ENCODE measurements at places on chromosomes 11 and 22.
A peak's percentile ranks its signal among the peaks of the same experiment; 100 is the strongest.

DNA sequence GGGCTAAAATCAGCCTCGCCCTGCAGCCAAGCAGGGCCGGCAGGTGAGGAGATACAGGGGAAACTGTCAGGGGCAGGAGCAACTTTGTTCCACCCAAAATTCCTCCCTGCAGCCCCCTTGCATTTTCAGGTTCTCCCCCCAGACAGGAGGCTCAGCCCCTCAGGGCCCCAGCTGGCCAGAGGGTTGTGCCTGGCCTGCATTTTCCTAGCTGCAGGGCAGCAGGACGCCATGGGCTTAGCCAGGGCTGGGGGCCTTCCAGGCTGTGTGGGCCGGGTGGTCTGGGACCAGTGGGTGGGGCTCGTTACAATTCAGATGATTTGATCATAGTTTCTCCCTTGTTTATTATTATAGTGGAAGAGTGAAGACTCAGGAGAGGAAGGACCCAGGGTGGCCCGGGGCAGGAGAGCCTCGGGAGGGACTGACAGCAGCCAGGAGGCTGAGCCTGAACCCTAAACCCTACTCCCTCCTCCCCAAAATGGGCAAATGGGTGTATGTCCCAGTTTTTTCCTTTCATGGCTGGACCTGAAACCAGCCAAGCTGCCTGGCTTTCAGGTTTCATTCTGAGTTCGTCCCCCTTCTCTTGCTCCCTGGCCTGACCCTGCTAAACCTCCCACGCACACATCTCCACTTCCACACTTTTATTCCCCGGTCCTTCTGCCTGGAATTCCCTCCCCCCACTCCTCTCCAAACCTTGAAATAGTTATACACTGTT is 40.0 kb downstream of the AHNAK start:
- no peak for DNase-seq

GRCh38 chr11:7892059-7892699 is 38.9 kb downstream of the OR10A6 start:
- peak; percentile 21 for DNase-seq

DNA sequence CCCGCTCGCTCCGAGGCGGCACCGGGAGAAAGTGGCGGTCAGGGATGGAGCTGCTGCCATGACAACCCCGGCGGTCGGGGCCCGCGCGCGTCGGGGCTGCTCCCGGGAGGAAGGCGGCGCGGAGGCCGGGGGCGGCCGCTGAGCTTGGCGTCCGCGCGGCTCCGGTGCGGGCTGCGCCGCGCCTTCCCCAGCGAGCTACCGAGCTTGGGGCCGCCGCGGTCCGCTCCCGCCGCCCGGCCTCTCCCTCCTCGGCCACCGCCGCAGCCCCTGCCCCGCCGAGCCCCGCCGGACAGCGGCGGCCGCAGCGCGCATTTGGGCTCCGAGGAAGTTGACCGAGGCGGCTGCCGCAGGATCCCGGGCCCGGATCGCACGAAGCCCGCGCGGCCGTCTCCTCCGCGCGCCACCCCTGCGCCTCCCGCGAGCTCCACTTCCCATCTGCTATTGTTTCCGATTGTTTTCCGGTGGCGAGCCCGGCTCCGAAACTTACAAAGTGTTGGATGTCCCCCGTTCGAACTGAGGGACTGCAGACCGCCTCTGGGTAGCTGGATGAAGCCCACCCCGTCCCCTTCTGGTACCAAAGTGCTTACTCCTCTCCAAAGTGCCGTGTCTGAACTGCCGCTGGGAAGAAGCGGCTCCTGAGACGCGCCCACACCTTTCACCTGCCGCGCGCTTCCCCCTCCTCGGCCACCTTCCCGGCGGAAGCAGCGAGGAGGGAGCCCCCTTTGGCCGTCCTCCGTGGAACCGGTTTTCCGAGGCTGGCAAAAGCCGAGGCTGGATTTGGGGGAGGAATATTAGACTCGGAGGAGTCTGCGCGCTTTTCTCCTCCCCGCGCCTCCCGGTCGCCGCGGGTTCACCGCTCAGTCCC is 540.3 kb downstream of the NTM start:
- DNase-seq = no peak

- no peak for DNase-seq
Observed at GRCh38 chr22:32325416-32325801, 32.3 kb upstream of the RFPL3 start.

Data from GM04504 (cell line).